NCI-H1930 (cell line): ENCODE measurements at places on chromosomes 5 and 9.

DNA sequence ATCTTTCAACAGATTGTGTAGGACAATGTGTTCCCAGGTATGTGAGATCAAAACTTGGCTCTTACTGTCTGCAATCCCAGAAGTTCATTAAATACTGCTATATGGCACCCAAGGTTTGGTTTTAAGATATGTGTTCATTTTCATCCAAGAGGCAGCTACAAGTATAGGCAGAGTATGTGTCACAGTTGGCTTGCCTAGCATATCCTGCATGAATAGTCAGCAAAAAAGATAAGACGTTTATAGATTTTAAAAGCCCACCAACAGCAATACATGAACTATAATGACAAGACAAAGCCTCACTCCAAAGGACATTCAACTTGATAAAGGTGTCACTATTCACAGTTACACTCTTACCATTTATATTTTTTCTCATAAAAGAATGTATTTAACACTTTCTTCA, 99.1 kb downstream of the BNC2 start:
- no peak for DNase-seq

DNA sequence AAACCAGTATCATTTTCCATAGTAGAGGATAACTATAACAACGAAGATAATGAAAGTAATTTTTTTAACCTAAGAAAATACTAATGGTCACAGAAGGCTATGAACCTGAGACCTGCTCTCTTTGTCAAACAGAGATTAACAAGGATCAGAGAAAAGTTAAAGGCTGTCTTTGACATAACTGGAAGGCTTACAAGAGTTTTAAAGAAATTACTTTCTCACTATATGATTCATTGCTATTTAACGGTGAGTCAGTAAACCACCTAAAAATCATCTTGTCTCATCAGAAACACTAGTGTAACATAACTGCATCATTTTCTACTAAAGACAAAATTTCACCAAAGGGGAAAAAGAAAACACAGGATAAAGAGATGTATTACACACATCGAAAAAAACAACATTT, 19.3 kb downstream of the MLANA start:
- DNase-seq, result no peak

DNA sequence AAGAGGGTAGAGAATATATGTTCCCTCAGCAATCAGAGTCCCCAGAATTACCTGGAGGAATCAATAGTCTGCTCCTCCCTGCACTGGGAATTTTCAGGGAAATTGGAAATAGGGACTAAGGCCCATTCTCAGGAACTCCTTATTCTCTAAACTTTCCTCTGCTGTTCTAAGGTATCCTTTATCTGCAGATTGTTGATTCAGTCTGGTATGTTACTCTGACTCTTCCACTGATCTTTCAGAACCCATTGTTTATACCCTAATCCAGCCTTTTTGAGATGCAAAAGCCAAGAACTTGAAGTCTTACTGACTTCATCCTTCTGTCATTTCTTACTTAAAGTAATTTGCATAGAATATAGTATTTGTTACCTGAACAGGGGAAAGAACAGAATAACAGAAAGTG, 143.5 kb upstream of the PPP1R2B start:
- no peak for DNase-seq

GRCh38 chr5:168156170-168156569, 135.3 kb upstream of the WWC1 start:
- DNase-seq, result no peak

DNA sequence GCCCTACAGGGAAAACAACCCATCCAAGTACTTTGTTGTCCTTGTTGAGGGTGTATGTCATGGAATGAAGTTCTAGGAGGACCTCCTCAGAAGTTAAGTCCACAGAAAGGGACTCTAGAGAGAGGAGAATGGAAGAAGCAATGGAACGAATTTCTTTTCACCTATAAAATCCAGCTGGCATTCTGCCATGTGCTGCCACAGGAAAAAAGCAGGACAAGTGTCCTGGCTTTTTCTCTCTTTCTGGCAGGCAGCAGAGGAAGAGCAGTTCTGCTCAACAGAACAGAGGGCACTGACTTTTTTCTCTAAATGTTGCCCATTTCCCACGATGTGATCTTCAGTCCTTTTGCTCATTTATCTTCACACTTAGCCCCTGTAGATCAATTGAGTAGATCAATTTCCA, 240.8 kb downstream of the MCTP1 start:
- DNase-seq, result no peak

GRCh38 chr5:156380848-156381247, 53.9 kb downstream of the SGCD start:
- DNase-seq, result no peak

DNA sequence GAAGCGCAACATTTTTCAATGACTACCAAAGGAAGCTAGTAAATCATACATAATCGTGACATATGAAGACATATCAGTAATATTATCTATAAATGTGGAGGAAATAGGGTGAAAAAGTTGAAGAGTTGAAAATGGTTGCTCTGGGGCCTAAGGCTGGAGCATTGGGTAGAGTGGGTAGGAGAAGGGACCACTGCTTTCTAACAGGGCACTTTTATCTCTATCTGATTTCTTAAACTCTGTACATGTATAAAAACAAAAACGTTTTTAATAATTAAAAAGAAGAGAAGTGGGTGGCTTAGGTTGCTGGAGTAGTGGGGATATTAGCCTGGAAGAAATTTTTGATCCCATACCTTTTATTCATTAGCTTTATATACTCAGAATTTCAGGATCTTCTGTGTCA, 44.2 kb upstream of the ITGA1 start:
- DNase-seq, result no peak

GRCh38 chr5:77339337-77339890, 128.9 kb downstream of the PDE8B start:
- DNase-seq, result no peak

DNA sequence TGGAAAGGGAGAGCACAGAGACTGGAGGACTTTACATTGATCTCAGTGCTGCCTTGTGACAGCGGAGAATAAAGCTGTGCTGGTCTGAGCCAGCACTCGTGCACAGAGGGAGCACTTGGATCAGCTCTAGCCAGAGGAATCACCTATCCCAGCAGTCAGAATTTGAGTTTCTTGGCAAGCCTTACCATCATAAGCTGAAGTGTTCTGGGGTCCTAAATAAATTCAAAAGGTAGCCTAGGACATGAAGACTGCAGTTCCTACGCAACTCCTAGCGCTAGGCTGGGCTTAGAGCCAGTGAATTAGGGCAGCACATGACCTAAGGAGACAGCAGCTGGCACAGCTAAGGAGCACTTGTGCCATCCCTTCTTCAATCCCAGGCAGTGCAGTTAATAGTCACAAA, 119.5 kb downstream of the HMHB1 start:
- no peak for DNase-seq

DNA sequence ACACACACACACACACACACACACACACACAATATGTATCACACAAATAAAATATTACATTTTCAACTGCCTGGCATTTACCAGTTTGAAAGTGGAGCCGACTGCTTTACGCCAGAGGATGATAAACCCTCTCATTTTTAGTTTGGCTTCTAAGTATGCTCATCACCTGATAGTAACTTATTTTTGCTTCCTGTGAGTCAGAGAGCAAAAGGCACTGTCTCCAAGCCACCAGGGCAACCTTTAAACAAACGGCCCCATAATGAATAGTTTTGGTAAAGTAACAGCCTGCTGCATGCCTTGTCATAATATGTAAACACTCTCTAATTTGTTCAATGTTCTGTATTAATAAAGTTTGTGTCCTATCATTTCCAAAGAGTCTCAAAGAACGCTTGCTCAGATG, 26.9 kb downstream of the KLF4 start:
- DNase-seq, result no peak

DNA sequence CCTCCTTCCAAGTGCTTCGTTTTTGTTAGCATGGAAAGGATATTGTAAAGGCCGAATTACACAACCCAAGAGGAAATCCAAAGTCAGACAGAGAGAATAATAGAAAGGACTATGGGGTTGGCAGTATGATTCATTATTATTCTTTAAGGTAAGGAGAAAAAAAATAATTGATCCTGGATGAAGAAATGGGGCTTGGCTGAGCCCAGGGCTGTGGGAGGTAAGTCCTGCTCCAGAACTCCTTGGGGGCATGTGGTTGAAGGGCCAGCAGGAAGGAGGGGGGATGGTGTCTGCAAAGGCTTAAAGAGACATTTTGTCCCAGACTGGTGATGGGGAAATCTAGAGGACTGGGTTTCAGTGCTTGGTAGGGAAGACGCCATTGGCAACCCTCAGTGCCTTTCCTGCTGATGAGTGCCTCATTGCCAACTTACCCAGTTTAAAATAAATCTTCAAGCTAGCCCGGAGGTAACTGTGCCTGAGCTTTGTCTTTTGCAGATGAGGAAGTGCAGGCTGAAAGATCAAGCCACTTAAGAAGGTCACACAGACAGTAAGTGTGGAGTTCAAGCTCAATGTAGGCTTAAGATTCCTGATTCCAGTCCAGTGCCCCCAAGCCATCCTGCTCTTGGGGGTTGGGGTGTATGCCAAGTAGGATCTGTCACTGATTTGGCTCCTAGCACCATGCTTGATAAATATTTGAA, 30.2 kb downstream of the FOXI1 start:
- DNase-seq, result no peak

GRCh38 chr5:19240170-19240569, 747.8 kb downstream of the CDH18 start:
- no peak for DNase-seq

- no peak for DNase-seq
These were observed 889.4 kb upstream of the SEMA6A start for GRCh38 chr5:117463881-117464570.

DNA sequence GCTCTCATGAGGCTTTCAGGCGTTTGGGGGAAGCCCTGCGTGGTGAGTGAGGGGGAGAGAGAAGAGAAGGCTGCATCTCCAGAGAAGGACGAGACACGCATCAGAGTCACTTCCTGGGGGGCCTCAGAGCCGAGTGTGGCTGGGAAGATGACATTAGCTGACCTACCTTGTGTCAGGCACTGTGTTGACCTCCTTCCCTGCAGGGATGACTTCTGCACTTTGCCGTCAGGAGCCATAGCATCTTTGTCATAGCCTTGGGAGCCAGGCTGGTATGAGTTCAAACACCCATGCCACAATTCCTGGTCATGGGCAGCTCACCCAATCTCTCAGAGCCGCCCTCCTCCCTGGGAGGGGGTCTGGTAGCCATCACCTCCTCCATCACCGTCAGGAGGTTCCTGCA, 17.3 kb downstream of the NEURL1B start:
- no peak for DNase-seq

GRCh38 chr5:54477941-54478478, 22.5 kb downstream of the HSPB3 start:
- no peak for DNase-seq

DNA sequence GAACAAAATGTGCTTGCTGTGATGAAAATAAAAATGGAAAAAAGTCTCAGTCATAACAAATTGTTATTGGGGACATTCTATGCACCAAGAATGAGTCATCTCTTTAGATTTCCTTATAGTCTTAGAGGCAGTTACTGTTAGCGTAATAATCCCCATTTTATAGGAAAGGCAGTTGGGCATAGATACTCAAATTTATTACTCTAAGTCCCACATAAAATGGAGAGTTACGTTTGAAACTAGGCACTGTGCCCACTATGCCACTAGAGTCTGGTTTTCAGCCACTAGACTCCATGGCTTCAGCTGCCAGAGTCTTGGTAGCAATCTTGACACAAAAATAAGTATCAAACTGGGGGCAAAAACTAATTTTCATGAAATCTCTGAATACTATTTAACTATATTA, 317.9 kb upstream of the MEF2C start:
- no peak for DNase-seq

- DNase-seq, result no peak
These were observed 124.9 kb upstream of the ZNF608 start for GRCh38 chr5:124871303-124871702.

GRCh38 chr5:169653091-169653490, 16.0 kb downstream of the DOCK2 start:
- DNase-seq, result no peak

DNA sequence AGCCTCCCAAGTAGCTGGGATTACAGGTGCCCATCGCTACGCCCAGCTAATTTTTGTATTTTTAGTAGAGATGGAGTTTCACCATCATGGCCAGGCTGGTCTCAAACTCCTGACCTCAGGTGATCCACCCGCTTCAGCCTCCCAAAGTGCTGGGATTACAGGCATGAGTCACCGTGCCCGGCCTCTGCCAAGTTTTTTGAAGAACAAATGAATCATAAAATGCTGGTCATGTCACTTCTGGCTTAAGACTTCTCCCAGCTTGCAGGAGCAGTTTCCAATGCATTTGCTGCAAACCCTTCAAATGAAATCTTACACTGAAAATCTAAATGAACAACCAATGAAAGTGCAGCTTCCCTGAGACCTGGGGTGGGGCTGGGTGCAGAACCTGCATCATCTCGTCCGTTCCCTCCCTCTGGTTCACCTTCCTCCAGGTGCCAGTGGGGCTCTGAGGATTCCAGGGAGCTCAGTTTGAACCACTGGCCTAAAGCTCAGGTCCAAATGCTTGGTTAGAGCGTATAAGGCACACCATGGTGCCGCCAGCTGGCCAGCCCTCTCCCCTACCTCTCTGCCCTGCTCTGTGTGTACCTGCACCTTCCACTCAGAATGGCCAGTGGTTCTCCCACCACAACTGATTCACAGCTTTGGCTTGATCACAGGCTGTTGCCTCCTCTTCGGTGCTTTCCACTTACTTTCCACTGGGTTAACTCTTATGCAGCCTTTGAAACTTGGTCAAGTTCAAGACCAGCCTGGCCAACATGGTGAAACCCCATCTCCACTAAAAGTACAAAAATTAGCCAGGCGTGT, 39.8 kb upstream of the FUBP3 start:
- DNase-seq, result no peak

GRCh38 chr5:2091921-2092320, 209.2 kb upstream of the IRX4 start:
- DNase-seq, result no peak

DNA sequence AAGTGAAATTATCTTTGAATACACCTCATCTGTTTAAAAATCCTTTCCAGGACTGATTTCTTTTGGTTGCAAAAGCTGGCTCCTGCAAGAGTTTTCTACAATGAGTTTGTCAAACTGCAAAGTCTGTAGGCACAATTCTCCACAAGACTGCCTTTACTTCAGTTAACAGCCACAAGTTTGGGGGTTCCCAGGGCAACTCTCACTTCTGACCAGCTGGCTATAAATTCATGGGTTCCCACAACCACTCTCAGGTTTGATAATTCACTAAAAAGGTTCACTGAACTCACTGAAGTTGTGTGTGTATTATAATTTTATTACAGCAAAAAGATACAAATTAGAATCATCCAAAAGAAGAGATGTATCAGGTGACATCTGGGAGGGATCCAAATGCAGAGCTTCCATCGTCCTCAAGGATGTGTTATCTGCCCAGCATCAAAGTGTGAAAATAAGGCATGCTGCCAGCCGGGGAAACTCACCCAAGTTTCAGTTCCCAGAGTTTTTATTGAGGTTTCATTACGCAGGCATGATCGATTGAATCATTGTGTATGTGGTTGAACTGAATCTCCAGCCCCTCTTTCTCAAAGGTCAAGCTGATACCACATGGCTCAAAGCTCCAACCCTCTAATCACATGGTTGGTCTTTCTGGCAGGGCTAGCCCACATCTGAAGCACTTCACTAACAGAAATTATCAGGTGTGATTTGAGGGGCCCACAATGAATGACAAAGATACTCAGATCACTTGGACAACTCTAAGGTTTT, 19.0 kb upstream of the PSIP1 start:
- no peak for DNase-seq
